ENCODE measurements at places on chromosomes 11 and 22.

DNA sequence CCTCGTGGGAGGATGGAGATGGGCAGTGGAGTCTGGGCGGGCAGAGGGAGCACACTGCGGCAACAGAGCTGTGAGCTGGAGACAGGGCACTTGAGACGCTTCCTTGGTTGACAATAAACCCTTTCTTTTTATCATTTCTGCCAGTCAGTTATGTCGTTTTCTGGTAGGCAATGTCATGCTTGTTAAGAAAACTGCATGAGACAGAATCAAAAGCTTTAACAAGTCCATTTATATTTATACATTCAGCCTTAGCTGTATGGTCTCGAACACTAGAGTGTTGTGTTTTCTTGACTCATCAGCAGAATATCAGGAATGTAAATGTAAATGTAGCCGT, 31.9 kb downstream of the PPFIA1 start:
- no peak for DNase-seq

GRCh38 chr11:119120639-119121007, 757 bp upstream of the HINFP start:
- no peak for DNase-seq

DNA sequence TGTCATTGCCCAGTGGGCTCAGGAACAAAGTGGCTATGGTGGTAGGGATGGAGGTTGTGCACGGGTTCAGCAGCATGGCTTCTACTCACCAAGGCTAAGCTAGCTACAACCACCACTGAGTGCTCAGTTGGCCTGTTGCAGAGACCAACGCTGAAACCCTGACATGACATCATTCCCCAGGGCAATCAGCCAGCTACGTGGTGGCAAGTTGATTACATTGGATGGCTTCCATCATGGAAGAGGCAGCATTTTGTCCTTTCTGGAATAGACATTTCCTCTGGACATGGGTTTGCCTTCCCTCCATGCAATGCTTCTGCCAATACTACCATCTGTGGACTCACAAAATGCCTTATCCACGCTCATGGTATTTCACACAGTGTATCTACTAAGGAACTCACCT, 634.3 kb downstream of the OPCML start:
- no peak for DNase-seq

DNA sequence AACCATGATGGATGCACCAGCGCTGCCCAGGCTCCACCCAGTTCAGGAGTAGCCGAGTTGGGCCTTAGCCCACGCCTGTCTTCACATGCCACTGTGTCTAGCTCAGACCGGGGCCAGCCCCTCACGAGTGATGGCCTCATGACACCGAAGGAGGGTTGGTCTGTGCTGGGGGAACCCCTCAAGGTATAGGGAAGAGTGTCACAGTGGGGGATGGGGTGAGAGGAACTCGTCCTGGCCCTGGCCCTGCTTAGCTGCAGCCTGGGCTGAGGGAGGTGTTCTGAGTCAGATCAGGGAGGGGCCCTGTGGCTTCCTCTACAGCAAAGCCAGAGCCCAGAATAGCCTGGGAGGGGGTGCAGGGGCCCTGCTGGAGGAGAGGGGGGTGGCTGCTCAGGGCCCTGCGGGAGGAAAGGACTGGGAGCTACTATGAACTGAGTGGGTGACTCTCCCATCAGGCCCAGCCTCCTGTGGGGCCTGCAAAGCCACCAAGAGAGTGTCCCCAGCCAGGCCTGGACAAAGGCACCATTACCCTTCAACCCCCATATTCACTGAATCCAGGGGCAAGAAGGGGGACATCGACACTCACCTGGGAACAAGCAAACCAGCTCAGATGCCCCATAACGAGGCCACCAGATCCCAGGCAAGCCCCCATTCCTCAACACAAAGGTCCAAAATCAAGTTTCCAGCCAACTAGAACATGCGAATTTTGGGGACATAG, 41.2 kb downstream of the IGLL5 start:
- DNase-seq: no peak

GRCh38 chr11:46663277-46663940, 37.0 kb downstream of the ARHGAP1 start:
- DNase-seq: no peak

Data from NCI-H748 treated with DMSO at 0.1 percent for 48 hours (cell line).